ENCODE measurements at places on chromosomes 3 and 15.

GRCh38 chr15:68262514-68263356, 14.8 kb upstream of the FEM1B start:
- no peak for DNase-seq

GRCh38 chr3:7536510-7536909, 675.6 kb downstream of the GRM7 start:
- no peak for DNase-seq

- DNase-seq, result no peak
Observed at GRCh38 chr15:63992300-63992699, 54.0 kb downstream of the DAPK2 start.

DNA sequence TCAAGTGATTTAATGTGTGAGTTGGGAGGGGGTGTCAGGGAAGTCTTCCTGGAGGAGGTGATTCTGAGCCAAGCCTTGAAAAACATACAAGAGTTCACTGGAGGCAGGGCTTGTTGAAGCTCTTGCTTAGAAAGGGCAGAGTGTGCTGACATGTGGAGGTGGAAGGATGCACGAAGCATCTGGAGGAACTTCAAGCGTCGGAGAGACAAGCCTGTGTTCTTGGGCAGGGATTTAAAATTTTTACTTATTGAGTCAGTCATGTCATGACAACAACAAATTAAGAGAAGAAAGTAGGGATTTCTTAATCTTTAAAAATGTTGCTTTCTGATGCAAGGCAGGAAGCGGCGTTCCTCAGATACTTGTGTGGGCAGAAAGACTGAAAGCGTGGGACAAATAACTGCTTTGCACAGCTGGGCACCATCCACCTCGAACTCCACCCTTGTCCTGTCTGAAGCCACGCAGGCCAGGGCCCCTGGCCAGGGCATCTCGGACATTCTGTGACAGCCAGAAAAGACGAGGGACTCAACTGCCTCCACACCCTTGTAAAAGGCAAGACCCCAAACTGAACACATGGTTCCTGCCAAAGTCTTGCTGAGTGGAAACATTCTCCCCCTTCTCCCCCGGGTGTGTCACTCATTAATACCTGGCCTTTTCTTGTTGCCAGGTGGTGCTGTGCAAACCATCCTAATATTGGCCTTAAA, 6.9 kb upstream of the IL16 start:
- peak; percentile 97 for DNase-seq

- no peak for DNase-seq
Observed at GRCh38 chr3:72114773-72115172, 329.8 kb upstream of the PROK2 start.

GRCh38 chr3:129893581-129894070, at the start of gene TMCC1:
Gene TMCC1, minus strand, starts transcription at chr3:129893711.
- peak; percentile 59 for DNase-seq

- no peak for DNase-seq
Observed at GRCh38 chr3:95235916-95236315, 1173.1 kb downstream of the NSUN3 start.

GRCh38 chr3:27503526-27503925, 19.3 kb upstream of the SLC4A7 start:
- DNase-seq, result peak; percentile 100

- no peak for DNase-seq
Observed at GRCh38 chr15:83065431-83065830, 1.6 kb downstream of the BTBD1 start.

DNA sequence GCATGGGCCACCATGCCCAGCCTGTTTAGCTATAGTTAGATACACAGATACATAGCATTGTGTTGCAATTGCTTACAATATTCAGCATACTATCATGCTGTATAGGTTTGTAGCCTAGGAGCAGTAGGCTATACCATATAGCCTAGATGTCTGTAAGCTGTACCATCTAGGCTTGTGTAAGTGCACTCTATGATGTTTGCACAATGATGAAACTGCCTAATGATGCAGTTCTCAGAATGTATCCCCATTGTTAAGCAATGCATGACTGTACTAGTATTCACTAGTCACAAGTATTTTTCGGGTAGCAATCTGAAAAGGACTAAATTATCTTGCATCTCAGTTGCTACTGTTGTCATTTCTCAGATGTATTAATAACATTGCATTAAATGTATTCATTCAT, 16.0 kb downstream of the PIGB start:
- DNase-seq, result peak; percentile 27

GRCh38 chr15:33021806-33022389, 172.6 kb downstream of the FMN1 start:
- DNase-seq, result peak; percentile 78

DNA sequence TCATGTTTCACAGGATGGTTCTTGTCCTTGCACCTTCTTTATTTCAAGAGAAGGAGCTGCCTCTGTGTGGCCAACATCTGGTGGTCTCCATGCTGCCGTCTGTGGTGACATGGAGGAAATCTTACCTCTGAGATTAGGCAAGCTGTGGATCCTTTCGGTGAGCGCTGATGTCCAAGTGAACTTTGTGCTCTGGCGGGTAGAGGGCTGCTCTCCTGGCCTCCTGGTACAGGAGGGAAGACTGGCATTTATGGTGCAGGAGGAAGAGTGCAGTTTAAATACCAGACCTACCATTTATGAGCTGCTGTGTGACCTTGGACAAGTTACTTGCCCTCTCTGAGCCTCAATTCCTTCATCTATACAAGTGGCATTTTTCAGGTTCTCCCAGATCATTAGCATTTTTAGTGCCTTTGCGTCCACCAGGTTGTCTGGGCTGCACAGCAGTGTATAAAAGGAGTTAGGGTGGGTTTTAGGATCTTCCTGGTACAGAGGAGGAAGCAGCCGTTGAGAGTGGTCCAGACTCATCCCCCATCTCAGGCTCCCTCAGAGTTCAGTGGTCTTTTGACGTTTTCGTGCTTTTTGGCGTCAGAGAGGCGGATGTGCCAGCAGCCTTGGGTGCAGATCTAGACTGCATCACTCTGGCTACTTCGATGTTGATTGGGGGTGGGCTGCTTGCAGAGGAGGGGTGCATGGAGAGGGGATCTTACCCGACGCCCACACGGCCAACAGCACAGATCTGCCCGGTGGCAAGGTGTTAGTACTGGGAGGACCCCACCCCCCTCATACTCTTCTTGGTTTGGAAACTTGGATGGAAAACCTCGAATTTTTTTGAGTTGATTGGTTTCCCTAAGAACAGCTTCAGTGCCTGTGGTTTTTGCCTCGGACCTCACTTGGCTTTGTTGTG, 162.2 kb downstream of the ITPR1 start:
- no peak for DNase-seq

DNA sequence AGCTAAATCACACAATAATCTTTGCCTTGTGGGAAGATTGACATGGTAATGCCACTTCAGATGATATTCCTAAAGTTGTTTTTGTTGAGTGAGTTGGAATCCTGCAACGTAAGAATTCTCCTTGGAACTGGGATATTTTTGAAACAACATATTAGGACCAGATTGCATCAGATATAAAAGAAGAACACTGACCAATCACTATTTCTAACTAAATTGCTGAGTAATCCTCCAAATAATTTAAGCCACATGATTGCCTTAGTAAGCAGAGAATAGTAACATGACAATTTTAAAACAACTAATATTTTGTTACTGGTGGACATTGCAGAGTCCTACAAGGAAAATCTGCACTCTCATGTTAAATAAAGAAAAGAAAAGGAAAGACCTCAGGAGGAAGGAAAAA, 353.9 kb upstream of the LMCD1 start:
- DNase-seq, result peak; percentile 68

GRCh38 chr3:58719684-58720083, 53.1 kb upstream of the FAM3D start:
- no peak for DNase-seq

- no peak for DNase-seq
Observed at GRCh38 chr3:138184994-138185393, 2.1 kb upstream of the ARMC8 start.

DNA sequence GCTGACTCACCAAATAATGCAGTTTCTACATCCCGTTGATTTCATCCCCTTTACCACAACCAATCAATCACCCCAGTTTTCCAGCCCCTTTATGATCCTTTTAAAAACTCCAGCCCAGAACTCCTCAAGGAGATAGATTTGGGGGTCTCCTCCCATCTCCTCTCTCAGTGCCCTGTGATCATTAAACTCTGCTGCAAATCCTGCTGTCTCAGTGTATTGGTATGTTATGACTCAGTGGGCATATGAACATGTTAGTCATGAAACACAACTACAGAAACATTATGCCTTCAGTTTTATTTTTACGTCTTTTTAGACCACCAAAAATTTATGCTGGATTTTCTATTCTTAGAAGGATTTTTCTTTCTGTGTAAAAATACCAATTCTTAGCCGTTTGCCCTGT, 213.7 kb downstream of the DIPK2A start:
- DNase-seq, result no peak

- peak; percentile 70 for DNase-seq
Observed at GRCh38 chr15:64599716-64600115, 139.3 kb downstream of the ZNF609 start.

DNA sequence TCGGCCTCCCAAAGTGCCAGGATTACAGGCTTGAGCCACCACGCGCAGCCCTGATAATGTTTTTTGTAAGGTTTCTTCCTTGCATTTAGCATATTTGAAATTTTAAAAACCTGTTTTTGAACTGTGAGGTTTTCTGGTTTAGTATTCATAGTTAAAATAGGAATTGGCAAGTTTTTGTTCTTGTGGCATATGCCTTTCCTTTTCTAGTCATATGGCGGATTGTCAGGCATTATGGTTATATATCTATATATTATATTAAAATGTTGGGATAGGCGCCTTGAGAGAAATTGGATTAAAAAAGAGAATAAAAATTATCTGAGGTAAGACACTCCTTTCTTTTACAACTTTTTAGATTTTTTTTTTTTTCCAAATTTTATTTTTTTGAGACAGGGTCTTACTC, 28.4 kb downstream of the FXR1 start:
- DNase-seq, result no peak

- DNase-seq, result no peak
Observed at GRCh38 chr15:80168421-80168820, 15.6 kb downstream of the FAH start.

- DNase-seq, result no peak
Observed at GRCh38 chr3:196842567-196843434, 24.9 kb upstream of the SENP5 start.

- DNase-seq, result no peak
Observed at GRCh38 chr3:168581771-168582225, 486.1 kb upstream of the GOLIM4 start.

- DNase-seq, result no peak
Observed at GRCh38 chr15:70053716-70054229, 43.9 kb downstream of the TLE3 start.

GRCh38 chr3:152436707-152437590, 168.2 kb downstream of the MBNL1 start:
- DNase-seq, result no peak

GRCh38 chr3:66280304-66280703, 59.5 kb downstream of the SLC25A26 start:
- no peak for DNase-seq

DNA sequence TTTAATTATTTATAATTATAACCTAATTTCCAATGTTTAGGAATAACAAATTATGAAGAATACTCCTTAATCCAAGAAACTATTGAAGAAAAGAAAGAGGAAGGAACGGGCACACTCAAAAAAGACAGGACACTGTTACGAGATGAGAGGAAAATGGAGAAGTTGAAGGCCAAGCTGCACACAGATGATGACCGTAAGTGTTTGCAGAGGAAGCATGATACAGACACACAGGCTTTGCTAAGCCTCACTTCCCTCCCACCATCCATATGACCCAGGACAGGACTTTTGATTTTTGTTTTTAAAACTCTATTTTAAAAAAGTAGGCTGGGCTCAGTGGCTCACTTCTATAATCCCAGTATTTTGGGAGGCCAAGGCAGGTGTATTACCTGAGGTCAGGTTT, 389.4 kb upstream of the TPM1 start:
- no peak for DNase-seq

DNA sequence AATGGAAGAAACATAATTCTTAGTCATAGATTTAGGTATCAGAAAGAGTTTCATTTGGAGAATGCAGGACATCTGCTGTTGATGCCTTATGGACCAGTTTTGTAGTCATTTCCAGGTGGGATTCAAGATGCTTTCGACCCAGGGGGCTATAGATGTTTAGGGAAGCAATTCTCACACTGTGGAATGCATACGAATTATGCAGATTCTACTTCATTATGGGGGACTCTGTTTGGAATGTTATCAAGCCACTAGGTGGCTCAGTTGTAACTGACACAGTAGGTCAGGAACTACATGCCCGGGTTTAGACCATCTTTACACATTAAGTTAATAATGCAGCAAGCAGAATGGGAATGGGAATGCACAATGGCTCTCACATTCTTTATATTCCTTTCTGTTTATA, 1359.8 kb downstream of the ZPLD1 start:
- no peak for DNase-seq

- DNase-seq, result no peak
Observed at GRCh38 chr3:33215739-33216138, 2.9 kb downstream of the SUSD5 start.
